ENCODE measurements at places on chromosomes 3 and 15.
A peak's percentile ranks its signal among the peaks of the same experiment; 100 is the strongest.

- DNase-seq = no peak
Measured at GRCh38 chr3:42591811-42592210, 1.2 kb downstream of the SS18L2 start.

GRCh38 chr15:97547381-97547780 is 413.1 kb upstream of the ARRDC4 start:
- DNase-seq = no peak

DNA sequence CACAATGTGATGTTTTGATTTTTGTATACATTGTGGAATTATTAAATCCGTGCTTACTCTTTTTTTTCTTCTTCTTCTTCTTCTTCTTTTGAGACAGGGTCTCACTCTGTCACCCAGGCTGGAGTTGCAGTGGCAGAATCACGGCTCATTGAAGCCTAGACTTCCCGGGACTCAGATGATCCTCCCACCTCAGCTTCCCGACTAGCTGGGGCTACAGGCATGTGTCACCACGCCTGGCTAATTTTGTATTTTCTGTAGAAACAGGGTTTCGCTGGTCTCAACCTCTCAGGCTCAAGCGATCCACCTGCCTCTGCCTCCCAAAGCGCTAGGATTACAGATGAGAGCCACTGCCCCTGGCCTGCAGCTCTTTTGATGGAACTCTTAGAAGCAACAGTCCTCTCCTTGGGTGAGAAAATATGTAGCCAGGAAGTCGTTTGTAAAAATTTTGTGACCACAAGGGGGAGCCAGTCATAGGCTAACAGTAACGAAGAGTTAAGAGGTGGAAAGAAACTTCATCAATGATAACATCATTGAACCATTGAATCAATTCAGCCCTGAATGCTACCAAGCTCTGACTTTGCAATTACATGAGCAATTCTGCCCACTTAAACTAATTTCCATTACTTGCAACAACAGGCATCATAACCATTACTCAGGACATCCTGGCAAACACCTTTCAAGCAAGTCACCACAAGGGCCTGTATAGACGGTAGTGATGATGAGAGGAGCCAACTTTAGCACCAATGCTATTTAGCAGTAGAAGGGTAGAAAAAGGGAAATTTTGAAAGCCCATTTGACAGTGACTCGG is 16.7 kb upstream of the CMTM7 start:
- DNase-seq = peak; percentile 91

DNA sequence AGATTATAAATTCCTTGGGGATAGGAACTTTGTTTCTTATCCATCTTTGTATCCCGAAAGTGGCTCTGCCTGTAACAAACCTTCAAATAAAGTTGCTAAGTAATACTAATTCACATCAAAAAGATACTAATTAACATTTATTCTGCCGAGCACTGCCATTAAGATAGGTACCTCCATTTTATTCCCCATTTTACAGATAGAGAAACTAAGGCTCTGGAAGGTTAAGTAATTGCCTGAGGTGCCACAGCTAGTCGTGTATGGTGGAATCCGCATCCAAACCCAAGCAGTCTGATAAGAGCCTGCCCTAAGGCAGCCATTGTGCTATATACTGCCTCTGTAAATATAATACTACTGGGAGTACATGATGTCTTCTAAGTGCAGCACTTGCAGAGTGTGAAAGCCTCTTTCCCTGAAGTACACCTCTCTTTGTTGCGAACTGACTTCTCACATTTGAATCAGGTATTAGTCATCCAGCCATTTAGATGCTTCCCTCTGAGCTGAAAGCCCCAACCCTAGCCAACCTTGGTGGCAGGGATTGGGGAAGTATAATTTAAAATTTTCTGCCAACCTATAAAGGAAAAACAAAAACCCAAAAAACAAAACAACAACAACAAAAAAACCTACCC is 78.5 kb upstream of the CHD2 start:
- DNase-seq = peak; percentile 50
